ENCODE measurements at places on chromosomes 3 and 15. TPM values are rescaled to one million over a fixed set of nuclear protein-coding genes. Genes with fewer than 3 reads are reported as not detected.

GRCh38 chr15:58511599-58511987 is 79.8 kb downstream of the LIPC start:
- DNase-seq, result no peak

DNA sequence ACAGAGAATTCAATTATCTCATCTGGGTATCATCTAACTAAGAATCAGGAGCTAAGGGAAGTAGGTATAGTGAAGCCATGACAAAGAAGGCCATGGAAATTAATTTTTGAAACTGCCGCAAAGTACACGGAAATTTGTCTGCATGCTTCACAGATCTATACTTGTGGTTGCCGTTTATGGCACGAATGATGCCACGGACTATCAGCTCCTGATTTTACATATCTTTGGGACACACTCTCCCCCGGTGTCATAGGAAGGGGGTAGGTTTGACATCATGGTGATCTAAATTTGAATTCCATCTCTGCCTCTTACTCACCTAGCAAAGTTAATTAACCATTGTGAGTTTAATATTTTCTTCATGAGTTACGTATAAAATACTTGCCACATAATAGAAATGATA is 14.0 kb downstream of the ARPP21 start:
- no peak for DNase-seq

- no peak for DNase-seq
These were observed 756.6 kb upstream of the ARPP21 start for GRCh38 chr3:34882764-34883163.

GRCh38 chr15:39434751-39435238 is 146.1 kb upstream of the THBS1 start:
- no peak for DNase-seq

GRCh38 chr3:132880986-132881385 is 157.2 kb upstream of the TMEM108 start:
- no peak for DNase-seq

- no peak for DNase-seq
These were observed 31.4 kb upstream of the CHRNB4 start for GRCh38 chr15:78672285-78673014.

- no peak for DNase-seq
These were observed 84.4 kb downstream of the SLMAP start for GRCh38 chr3:57840473-57840872.

DNA sequence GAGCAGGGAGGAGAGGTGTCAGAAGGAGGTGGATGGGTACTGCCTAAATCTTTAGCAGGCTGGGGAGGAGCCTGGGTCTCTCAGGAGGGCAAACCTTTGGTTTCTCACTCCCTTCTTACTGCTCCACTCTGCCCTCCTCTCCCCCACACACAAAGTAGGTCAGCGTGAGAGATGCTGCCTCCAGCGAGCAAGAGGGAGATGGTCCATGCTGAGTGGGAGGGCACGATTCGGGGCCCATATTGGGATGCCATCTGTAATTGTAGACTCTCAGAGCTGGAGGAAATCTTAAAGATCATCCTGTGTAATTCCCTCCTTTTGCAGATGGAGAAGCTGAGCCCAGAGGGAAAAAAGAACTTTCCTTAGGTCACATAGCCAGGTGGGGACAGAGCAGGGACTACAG is 34.2 kb upstream of the SYN2 start:
- no peak for DNase-seq

- DNase-seq, result peak; percentile 58
These were observed 464.9 kb downstream of the MFSD1 start for GRCh38 chr3:159266779-159267178.

- DNase-seq, result no peak
These were observed 4.3 kb upstream of the SCG3 start for GRCh38 chr15:51677021-51677420.

- no peak for DNase-seq
These were observed 431.8 kb upstream of the CCDC54 start for GRCh38 chr3:106945435-106945834.

GRCh38 chr15:88220443-88221335 is 35.9 kb downstream of the NTRK3 start:
- DNase-seq, result no peak

DNA sequence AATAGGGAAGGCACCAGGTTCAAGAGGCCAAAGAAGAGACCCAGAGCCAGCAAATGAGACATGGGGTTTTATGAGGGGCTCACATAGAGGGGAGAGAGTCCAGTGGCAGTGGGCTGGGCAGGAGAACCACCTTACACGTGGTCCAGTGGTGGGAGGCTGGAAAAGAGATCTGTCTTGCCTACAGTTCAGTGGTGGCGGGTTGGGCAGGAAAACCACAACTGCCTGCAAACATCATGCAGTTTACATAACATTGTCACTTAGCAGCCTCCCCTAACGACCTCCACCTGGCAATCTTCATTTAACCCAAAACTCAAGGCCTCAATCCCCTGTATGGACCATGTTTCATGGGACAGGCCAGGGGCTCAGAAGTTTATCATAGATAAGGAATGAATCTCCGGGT is 29.1 kb downstream of the CRYGS start:
- DNase-seq, result no peak

- no peak for DNase-seq
These were observed 33.5 kb upstream of the PARL start for GRCh38 chr3:183918178-183918577.

GRCh38 chr3:24101676-24102168 is 156.6 kb downstream of the NR1D2 start:
- DNase-seq, result no peak

DNA sequence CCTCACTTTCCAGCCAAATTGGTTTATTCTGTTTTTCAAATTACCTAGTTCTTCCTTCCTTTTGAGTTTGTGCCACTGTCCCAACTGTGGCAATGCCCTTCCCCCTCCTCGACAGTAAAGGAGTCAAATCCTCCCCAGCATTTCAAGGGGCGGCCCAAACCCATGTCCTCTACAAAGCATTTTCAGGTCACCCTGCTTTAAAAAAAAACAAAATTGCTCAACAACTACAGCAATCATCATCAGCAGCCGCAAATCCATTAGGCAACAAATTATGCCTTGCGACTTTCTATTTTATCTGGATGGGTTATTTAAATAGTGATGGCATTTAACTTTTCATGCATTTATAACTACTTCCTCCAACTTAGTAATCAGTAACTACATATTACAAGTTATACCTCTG is 32.7 kb downstream of the PLD1 start:
- DNase-seq, result no peak

GRCh38 chr3:72446218-72447058 is 401.8 kb downstream of the SHQ1 start:
- DNase-seq, result no peak

- DNase-seq, result no peak
These were observed 60.1 kb downstream of the KY start for GRCh38 chr3:134590766-134591165.

DNA sequence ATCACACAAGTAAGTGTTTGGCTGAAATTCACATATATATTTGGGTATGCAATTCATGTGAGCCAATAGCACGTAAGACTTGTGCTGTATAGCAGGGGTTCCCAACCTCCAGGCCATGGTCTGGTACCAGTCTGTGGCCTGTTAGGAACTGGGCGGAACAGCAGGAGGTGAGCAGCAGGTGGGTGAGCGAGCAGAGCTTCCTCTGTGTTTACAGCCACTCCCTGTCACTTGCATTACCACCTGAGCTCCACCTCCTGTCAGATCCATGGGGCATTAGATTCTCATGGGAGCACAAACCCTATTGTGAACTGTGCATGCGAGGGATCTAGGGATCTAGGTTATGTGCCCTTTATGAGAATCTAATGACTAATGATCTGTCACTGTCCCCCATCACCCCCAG is 59.7 kb downstream of the MAP3K13 start:
- DNase-seq, result no peak

DNA sequence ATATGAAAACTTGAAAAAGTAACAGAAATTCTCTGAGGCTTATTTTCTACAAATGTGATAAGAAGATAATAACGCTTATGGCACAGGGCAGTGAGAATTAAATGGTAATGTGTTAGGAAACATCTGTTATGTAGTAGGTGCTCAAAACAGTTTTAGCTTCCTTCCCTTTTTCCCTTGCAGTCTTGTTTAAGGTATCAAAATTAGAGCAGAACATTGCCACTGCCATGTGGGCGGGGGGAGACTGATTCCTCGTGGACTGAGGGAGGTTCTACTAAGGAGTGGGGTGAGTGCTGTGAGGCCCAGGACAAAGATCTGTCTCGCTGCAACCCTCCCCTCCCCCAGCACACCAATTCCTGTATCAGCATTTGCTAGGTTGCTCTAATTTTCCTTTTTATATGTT is 702.4 kb downstream of the TUSC7 start:
- DNase-seq, result no peak

GRCh38 chr15:100022391-100022790 is 289.2 kb upstream of the LYSMD4 start:
- no peak for DNase-seq

The RPLP1 gene
- 218 TPM for total RNA-seq

The ACKR2 gene
- 1.9 TPM for total RNA-seq

The HEMK1 gene
- 18.5 TPM for total RNA-seq

The EIF4E3 gene
- total RNA-seq, result 4.1 TPM

The ZNF662 gene
- not detected for total RNA-seq

The GPR171 gene
- not detected for total RNA-seq

The CFAP100 gene
- total RNA-seq, result not detected

The ZNF385D gene
- total RNA-seq, result 2.9 TPM

The SCAANT1 gene
- total RNA-seq, result not detected
